HFFc6 (cell line): ENCODE measurements at places on chromosomes 2 and 18.

DNA sequence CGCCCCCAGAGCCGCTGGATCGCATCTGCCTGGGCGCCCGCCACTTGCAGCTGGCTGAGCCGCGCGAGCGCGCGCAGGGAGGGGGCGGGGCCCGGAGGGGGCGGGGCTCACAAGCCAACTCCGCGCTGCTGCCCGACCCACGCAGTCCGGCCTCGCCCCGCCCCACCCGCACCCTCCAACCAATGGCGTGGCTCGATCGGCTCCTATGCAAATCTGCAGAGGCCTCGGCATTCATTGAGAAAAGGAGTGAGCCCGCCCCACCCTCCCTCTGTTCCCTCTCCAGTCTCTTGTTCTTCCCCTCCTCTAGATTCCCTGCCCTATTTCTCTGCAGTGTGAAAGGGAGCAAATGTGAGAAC, at the start of gene ALK:
TSS of gene ALK (minus strand) at position 27 of the 356 bp plus-strand sequence. CDS start 927 bp downstream, outside the sequence.
- DNase-seq = peak; percentile 55

- DNase-seq = no peak
Measured at GRCh38 chr2:979069-979928, 28.6 kb downstream of the SNTG2 start.

- no peak for DNase-seq
Measured at GRCh38 chr2:86035376-86035882, 70.3 kb downstream of the POLR1A start.

- no peak for DNase-seq
Measured at GRCh38 chr2:143801561-143801960, 672.3 kb downstream of the ARHGAP15 start.

DNA sequence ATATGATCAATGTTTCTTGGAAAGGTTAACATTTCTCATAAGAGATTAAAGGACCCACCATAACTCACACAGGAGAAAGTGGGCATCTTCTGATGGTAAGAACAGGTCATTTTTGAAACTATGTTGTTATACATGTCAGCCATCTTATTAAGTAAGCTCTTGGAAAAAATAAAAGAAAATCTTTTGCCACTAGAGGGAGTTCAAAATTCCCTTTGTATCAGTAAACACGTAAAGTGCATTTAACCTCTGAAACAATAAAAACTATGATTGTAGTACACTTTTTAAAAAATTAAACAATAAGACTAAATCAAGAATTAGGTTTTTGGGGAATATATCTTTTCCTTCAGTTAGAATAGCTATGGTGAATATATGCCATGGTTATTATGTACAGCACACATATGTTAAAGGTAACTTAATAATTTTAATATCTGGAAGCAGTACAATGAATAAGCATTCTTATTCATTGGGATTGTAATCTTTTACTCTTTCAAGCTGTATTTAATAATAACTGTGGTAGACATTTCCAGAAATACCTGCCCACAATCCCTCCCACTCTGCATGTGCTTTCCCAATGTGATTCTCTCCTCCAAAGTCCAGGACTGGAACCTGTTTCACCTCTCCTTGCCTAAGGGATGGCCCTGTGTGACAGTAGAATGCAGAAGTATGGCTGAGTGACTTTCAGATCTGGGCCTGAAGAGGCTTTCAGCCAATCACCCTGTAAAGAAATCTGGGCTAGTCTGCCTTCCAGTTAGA, 64.2 kb downstream of the RBMS1 start:
- peak; percentile 56 for DNase-seq

DNA sequence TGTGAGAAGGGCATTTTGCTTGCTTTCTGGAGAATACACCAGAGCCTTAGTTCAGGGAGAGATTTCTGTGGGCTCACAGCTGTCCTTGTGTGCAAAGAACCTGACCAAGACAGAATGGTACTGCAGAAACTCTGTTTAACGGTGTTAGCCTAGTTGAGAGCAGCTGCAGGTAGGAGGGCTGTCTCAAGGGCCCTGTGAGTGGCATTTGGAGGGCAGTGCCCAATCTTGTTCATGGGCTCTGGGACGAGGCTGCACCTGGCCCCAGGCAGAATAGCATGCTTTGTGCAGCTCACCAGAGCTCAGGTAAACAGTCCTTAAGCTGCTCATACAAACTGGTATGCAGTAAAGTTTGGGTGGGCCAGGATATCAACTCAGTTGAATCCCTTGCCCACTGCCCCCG, 16.9 kb upstream of the RGPD4 start:
- DNase-seq = no peak

- peak; percentile 85 for DNase-seq
Measured at GRCh38 chr2:55111570-55112228, 61.4 kb upstream of the RTN4 start.

DNA sequence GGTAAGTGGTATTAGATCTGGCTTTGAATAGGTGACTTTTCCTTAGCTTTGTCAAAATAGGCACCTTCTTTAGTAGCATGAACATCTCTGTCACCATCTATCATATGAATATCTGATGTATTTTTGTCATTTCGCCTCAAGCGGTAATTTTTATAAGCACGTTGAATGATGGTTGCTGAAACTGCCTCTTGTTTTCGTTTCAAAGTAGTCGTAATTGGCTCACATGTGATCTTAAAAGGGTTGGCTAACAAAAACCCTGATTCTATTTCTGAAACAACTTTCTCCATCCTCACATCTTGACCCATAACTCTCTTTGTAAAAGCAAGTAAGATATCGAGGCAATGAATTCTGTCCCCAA, 29.8 kb upstream of the SCN9A start:
- no peak for DNase-seq

DNA sequence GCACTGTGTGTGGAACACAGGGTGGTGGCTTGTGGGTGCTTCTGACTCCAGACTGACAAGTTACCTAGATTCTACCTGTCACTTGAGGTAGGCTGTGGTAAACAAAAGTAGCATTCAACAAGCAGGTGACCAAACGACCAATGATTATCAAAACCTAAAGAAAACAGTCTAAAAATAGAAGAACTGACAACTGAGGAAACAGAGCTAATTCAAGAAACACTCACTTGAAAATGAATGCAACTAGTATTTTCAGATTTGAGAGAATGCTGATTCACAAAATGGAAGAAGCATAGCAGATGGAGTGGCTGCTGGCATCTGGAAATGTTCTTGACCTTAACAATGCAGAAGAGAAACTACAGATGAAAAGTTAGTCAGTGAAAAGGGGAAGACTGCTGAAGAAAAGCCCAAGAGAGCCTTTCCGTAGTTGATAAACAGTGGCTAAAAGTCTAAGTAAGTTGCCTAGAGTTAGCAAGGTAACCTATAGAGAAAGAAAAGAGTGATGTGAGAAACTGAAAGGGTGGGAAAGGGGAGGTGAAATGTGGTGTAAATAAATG, 170.4 kb downstream of the NCK2 start:
- DNase-seq = no peak

DNA sequence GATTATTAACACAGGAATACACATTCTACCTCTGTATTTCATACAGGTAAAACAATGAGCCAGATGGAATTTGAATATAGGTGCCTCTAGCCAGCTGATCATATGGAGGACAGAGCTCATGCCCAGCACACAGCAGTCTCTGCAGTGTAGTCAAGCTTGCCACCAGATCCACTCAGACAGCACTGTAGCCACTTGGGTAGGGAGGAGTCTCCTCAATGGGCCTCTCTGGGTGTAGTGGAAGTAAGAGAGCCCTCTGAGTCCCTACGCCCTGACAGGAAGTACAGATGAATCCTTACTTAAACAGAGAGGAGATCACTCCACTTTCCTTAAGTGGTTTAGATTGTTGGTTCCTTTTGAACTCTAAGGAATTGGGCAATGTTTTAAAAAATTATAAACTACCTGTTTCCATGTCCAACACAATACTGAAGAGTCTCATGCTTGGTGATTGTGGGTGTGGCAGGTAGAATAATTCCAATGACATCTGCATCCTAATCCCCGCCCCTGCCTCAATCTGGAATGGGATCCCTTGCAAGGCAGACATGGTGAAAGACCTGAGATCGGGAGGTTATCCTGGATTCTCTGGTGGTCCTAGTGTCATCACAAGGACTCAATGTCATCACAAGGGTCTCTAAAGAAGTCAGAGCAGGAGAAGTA, 23.0 kb upstream of the TMEM200C start:
- DNase-seq = no peak

DNA sequence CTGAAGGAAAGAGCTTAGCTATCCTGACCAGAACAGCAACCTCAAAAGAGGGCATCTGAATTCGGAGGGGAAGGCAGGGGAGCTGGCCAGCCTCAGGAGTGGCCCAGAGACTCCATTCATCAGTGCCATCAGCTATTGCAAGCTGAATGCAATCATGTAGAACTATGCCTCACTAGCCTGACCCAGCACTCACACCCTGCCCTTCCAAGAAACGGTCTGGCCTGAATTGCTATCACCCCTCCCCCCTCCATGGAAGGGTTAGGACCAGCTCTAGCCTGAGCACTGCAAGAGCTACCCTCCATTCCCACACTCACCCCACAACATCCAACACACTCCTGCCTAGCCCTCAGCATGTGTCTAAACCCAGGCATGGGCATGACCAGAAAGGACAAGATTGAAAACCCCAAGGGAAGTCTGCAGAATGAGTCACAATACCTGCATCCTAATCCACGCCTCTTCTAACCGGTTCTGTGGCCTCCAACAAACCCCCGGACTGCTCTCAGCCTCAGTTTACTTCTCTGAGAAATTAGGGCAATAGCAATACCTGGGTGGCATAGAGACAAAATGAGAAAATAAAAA, 120.3 kb downstream of the BCL11A start:
- DNase-seq = no peak

DNA sequence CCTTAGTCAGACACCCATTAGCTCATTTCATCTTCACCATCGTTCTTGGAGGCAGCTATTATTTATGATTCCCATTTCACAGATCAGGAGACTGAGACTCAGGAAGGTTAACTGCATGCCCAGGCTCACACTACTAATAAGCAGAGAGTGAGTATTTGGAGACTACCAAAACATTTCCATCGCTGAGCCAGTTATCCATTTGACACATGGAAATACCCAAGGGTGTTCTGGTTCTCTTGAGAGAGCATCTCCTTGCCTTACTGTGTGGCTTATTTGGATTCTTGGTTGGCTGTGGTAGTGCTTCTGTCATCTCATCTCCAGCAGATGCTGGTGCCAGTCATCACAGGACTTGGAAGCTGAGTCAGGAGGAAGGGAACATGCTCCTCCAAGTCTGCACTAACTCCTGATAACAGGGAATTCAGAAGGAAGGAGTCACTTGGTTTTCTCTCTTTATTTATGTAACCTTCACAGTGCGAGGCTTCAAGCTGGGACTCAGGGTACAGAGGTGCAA, 55.2 kb downstream of the RASGRP3 start:
- DNase-seq = peak; percentile 14

DNA sequence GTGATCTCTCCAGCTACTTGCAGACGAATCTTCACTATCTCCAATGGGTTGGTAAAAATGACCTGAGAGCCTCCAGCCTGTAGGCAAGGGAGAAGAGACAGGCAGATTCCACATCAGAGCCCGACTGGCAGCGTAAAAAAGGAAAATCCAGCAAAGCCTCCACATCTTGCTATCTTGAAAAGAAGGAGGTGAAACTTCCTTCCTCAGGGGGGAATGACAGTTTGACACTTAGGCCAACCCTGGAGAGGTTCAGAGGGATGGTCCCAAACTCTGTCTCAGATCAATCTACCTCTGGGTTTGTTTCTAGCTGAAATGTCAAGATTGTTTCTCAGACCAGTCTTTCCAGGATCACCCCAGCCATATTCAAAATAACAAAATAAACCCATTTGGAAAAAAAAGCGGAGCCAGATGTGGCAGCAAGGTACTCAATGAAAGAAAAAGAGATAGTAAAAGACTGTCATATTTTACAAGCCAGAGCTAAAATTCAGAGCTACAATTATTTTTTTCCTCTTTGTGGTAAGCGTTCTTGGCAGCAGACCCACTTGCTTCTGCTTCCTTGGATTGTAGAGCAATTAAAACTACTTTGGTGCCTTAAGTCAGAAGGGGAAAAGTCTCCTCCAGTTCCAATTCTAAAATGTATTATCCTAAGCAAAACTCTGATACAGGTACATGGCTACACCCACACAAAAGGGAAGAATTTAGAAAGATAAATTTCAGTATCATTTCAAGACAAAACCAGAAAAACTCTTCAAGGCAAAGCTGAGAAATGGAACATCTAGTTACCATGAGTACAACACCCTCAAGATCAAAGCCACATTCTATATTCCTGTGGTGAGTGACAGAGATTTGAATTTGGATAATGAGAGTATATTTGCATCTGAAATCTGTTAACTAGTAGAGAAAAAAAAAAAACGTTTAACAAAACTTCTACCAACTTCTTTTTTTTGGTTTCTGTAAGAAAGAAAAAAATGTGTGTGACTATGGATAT, 100.1 kb downstream of the SLC25A12 start:
- no peak for DNase-seq
